ENCODE measurements at places on chromosomes 3 and 15. TPM values are rescaled to one million over a fixed set of nuclear protein-coding genes. Genes with fewer than 3 reads are reported as not detected.

The TMEM266 gene
- total RNA-seq = not detected

The CPLX3 gene
- 1.2 TPM for total RNA-seq

The NLGN1 gene
- total RNA-seq = 13.7 TPM

The SLC26A6 gene
- total RNA-seq = 12.9 TPM

The EBLN2 gene
- total RNA-seq = 0.99 TPM

The SLC15A2 gene
- 4.6 TPM for total RNA-seq

The CEP70 gene
- 25.8 TPM for total RNA-seq

The P3H2 gene
- 0.82 TPM for total RNA-seq

The LRRIQ4 gene
- total RNA-seq = not detected

- peaks cover 24% of the 10 kb centered on the region for H3K4me1 ChIP-seq
- peak overlapping the region; percentile 76 for H3K27ac ChIP-seq
- H3K36me3 ChIP-seq = no peaks in the 10 kb centered on the region
- DNase-seq = no peak
Observed at GRCh38 chr3:129795186-129796010, 98.1 kb downstream of the TMCC1 start.

DNA sequence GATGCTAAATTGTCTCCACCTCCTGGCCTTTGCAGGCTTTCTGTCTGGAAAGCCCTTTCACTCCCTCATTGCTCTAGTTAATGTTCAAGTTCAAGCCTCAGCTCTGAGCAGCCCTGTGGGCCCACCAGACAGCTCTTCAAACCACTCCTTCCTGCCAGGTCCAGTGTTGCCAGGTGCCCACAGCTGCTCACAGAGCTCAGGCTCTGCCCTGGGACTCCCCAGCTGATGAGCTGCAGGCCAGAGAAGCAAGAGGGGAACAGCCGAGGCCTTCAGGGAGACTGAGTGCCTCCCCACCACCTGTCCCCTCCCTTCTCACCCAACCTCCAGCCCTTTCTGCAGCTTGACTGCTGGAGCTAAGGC, 1.3 kb upstream of the ZBTB47 start:
- H3K4me3 ChIP-seq = peak overlapping the region; percentile 81
- peaks cover 17% of the 10 kb centered on the region for H3K36me3 ChIP-seq
- H3K4me1 ChIP-seq = peaks cover 81% of the 10 kb centered on the region

DNA sequence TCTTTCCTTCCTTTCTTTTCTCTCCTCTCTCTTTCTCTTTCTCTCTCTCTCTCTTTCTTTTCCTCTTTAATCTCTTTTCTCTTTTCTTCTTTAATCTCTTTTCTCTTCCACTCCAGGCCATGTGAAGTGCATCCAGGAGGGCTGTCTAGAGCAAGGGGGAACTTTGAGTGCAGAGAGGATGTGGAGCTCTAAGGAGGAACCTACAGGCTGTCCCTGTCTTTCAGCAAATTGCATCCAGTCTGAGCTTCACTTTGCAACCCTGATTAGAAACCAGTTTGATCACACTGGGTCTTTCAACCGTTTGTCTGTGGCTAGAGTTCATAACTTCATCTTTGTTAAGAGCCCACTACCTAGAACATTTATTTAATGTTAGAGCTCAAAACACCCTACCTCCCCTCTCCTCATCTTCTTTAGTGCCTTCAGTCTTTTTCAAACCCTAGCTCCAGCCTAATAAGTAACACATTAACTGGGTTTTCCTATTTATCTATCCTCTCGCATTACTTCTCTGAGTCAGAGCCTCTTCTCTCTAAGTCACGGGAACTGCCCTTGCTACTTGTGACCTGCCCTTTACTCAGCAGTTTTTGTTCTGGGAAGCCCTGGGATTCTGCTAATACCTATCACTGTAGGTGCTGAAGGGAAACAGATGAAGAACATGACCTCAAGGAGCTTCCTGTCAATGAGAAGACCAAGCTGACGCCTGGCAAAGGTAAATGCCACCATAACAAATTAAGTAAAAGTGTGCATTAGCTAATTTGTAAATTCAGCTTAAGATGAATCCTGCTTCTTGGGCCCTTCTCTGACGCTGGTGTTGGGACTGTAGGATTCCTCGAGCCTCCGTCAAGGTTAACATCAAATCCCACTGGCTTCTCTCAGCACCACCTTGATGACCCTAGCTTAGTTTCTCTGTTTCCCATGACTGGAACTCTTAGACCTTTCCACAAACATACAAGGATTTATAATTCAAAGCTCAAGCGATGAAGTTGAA, at the start of gene GCNT3:
Gene GCNT3 (plus strand): TSS at position 508 of the 985 bp plus-strand sequence. CDS start 6,456 bp downstream, outside the sequence.
- H3K4me3 ChIP-seq = no peak within 1 kb of the TSS
- no peak for DNase-seq
- H3K27ac ChIP-seq = no peak within 1 kb of the TSS

DNA sequence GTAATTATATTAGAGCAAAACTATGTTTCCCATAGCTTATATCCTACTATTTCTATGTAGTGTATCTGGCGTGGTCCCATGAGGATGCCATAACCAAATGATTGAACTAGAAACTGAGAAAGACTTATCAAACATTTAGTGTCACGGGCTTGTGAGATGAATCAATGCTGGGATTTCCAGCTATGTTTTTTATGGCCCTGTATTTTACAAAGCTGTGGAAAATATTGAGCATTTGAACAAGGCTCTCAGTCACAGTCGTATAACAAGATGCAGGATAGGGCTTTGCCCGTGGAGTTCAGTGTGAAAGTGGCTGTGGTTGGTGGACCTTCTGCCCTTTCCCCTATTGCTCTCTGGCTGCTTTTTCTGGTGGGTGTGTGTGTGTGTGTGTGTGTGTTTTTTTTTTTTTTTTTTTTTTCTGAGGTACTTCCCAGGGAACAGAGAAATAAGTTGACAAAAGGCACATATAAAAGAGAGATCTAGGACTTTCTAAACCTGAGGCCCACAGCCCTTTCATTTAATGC, 60.7 kb downstream of the CACNA1D start:
- no peak overlapping the region for H3K4me3 ChIP-seq
- DNase-seq = no peak
- H3K4me1 ChIP-seq = peaks cover 3% of the 10 kb centered on the region

DNA sequence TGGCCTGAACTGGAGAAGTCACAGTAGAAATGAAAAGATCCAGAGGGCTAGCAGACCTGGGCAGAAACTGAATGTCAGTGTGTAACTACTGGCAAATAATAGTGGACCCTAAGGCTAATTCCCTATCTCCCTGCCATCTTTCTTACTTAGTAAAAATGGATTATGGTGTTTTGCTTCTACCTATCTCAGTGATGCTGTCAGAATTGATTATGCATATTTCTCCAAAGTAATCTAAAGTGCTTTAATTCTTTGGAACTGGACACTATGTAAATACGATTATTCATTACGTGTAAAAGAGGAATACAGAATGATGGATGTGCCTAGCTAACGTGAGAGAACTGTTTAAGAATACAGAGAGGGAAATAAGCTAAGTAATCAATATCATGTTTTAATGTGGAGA, 651.9 kb downstream of the NLGN1 start:
- no peak for DNase-seq
- H3K36me3 ChIP-seq = no peaks in the 10 kb centered on the region
- H3K4me1 ChIP-seq = no peaks in the 10 kb centered on the region
- H3K27me3 ChIP-seq = no peaks in the 10 kb centered on the region
- no peak overlapping the region for H3K4me3 ChIP-seq

- H3K4me1 ChIP-seq = no peaks in the 10 kb centered on the region
- H3K36me3 ChIP-seq = no peaks in the 10 kb centered on the region
- no peak for DNase-seq
- H3K27me3 ChIP-seq = no peaks in the 10 kb centered on the region
- H3K4me3 ChIP-seq = no peak overlapping the region
- no peak overlapping the region for H3K27ac ChIP-seq
Observed at GRCh38 chr3:45098310-45098709, 47.9 kb downstream of the CDCP1 start.

GRCh38 chr3:63979093-63979885, 44.0 kb downstream of the PSMD6 start:
- H3K27me3 ChIP-seq = no peaks in the 10 kb centered on the region
- H3K4me1 ChIP-seq = peaks cover 31% of the 10 kb centered on the region
- DNase-seq = no peak
- H3K27ac ChIP-seq = peak overlapping the region; percentile 2

DNA sequence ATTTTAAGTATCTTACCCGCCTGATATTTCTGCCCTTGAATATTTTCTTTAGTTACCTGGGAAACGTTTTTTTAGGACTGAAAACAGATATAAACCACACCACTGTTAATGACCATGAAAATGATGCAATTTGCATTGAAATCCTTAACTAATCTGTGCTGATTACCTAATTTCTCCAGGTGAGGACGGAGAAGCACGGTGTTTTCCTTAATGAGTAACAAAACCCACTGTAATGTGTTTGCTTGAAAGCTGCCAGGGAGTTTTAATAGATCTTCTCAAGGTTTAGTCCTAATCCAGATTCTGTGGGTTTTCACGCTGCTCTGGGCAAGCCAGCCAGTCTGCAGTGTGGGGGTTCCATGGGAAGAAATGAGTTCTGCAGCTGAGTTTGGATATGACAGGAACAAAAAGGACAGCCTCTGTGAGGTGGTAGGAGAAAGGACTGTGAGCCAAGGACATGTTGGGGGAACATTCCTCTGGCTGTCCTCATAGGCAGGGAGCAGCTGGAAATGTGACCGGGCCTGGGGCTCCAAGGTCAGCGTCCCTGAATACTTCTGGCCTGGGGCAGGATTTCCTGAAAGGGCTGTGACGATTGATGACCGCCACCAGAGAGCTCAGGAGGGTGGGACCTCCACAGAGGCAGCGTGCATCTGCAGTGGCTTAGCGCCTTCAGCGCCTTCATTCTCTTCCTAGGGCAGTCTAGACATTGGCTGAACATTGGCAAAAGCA, 18.6 kb downstream of the THSD4 start:
- H3K27me3 ChIP-seq = no peaks in the 10 kb centered on the region
- peak; percentile 55 for DNase-seq
- H3K4me1 ChIP-seq = peaks cover 77% of the 10 kb centered on the region
- peak overlapping the region; percentile 32 for H3K4me3 ChIP-seq
- H3K36me3 ChIP-seq = no peaks in the 10 kb centered on the region

DNA sequence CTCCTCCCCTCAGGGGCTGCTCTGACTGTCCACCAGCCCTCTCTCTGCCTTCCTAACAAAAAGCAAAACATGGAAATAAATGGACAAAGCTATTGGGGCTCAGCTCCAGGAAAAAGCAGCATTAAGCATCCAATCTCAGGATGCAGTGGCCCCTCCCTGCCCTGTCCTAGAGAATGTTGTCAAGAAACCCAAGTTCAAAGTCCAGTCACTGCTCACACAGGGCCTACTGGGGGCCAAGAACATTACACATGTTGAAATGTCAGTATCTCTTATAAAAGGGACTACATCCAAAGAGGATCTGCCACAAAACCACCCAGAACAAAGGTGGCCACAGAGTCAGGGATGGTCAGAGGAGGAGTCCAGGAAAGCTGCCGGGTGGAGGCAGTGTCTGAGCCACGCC, 7.6 kb upstream of the GRIP2 start:
- no peak for DNase-seq
- H3K27me3 ChIP-seq = peaks cover 7% of the 10 kb centered on the region
- H3K36me3 ChIP-seq = no peaks in the 10 kb centered on the region
- no peak overlapping the region for H3K4me3 ChIP-seq
- H3K27ac ChIP-seq = no peak overlapping the region

DNA sequence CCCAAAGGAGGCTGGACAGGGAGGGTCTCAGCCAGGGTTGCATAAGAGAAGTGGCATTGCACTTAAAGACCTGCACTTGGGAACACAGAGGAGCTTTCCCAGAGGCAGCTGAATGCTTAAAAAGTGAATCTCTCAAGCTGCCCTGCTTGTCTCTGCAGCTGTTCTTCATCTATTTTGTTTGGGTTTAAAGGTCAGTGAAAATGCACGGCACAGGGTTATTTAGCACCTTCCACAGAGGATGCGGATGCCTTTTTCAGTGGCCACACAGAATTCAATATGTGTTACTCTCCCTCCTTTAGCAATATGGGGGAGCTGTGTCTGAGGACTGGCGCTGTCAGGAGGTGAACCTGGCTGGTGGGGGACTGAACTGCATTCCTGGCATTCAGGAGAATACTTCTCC, 22.7 kb upstream of the CTNNB1 start:
- H3K36me3 ChIP-seq = no peaks in the 10 kb centered on the region
- no peaks in the 10 kb centered on the region for H3K4me1 ChIP-seq

GRCh38 chr3:168273036-168273435, 177.3 kb upstream of the GOLIM4 start:
- no peaks in the 10 kb centered on the region for H3K36me3 ChIP-seq
- no peaks in the 10 kb centered on the region for H3K4me1 ChIP-seq
- H3K27ac ChIP-seq = no peak overlapping the region
- H3K4me3 ChIP-seq = no peak overlapping the region

GRCh38 chr3:133390715-133391114, 9.1 kb upstream of the BFSP2 start:
- no peak overlapping the region for H3K27ac ChIP-seq
- DNase-seq = no peak
- no peak overlapping the region for H3K4me3 ChIP-seq
- H3K4me1 ChIP-seq = peaks cover 7% of the 10 kb centered on the region
- H3K27me3 ChIP-seq = peaks cover 2% of the 10 kb centered on the region

GRCh38 chr3:89586676-89587075, 479.3 kb downstream of the EPHA3 start:
- DNase-seq = no peak
- H3K36me3 ChIP-seq = no peaks in the 10 kb centered on the region
- no peak overlapping the region for H3K4me3 ChIP-seq

DNA sequence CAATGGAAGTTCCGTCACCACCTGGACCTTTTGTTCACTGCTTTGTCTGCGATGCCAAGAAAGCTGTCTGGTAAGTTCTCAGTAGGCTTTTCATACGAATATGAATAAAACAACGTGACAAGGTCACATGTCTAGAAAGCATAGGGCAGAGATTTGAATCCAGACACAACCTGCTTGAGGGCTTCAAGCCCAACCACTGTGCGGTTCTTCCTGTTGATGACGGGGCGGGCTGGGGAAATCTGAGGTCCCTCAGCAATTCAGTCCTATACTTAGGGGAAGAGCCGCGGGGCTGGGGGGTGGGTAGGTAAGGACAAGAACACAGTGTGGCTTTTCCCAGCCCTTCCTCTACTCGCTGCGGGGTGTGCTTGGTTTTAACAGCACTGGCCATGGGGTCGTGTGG, 32.4 kb upstream of the SMAD3 start:
- H3K36me3 ChIP-seq = no peaks in the 10 kb centered on the region
- no peak overlapping the region for H3K27ac ChIP-seq
- peak overlapping the region; percentile 59 for H3K4me3 ChIP-seq
- H3K4me1 ChIP-seq = peaks cover 42% of the 10 kb centered on the region

DNA sequence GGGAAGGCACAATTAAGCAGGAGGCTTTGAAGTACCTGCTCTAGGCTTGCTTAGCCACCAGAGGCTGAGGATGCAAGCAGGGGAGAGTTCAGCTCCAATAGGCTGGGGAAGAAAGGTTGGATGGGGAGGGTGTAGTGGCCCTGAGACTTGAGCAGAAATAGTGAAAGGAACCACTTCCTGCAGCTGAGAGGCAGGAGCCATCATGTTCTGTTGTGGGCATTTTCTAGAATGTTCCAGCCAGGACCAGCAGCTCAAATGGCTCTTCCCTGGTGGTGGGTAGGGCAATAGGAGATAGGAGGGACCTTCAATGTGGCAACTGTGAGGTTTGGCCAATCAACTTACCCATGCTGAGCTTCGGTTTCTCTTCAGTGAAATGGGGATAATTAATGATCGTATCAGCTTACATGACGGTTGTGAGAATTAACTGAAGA, 79.1 kb upstream of the CGNL1 start:
- H3K27me3 ChIP-seq = no peaks in the 10 kb centered on the region
- no peak overlapping the region for H3K27ac ChIP-seq
- H3K4me3 ChIP-seq = no peak overlapping the region
- no peak for DNase-seq
- no peaks in the 10 kb centered on the region for H3K36me3 ChIP-seq

All from left ventricle myocardium inferior (tissue), 1 donor.